Cardiac fibroblast (primary cell): ENCODE measurements at places on chromosomes 13 and 19.

DNA sequence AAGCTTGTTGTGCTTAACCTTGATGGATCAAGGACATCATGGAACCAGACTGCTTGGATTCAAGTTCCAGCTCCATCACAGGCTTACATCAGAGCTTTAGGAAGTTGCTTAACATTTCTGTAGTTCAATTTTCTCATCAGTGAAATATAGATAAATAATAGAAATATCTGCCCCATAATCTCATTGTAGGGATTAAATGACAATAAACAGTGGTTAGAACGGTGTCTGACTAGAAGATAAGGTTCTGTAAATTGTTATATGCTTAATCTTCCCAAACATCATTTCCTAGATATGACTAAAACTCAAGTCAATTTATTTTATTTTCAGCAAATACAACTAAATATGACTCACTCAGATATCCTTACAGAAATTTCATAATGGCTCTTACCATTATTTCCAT, 83.5 kb downstream of the SLITRK1 start:
- DNase-seq = no peak

GRCh38 chr19:16185768-16186123, 536 bp downstream of the FAM32A start:
- peak; percentile 51 for DNase-seq

- DNase-seq = no peak
Observed at GRCh38 chr19:13072188-13072908, 30.3 kb downstream of the LYL1 start.

DNA sequence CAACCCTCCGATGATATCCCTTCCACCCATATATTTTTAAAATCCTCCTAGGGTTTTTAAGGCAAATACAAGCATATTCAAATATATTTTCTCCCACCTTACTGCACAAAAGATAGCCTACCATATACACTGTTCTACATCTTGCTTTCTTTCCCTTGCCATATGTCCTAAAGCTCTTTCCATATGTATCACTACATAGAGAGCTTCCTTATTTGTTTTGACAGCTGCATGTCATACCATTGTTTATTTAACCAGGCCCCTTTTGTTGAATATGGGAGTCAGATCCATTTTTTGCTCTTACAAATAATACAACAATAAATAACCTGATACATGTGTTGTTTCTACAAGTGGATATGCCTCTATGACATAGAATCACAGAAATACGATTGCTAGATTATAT, 32.8 kb upstream of the WDFY2 start:
- DNase-seq = no peak

DNA sequence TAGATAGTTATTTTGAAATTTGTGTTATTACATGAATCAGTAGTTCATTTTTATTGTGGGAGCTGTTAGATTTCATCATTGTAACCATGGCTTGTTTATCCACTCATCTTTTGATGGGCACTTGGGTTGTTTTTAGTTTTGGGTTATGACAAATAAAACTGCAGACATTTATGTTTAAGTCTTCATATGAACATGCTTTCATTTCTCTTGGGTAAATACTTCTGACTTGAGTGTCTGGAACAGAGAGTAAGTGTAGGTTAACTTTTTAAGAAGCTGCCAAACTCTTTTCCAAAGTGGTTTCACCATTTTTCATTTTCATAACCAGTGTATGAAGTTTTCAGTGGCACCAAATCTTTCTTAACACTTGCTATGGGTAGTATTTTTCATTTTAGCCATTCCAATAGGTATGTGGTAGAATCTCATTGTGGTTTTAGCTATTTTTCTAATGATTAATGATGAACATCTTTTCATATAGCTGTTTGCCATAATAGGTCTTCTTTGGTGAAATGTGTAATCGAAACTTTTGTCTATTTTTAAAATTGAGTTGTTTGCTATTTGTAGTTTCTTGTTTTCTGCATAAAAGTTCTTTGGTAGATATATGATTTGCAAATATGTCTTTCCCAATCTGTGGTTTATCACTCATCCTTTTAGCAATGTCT, 17.9 kb downstream of the SLAIN1 start:
- no peak for DNase-seq

DNA sequence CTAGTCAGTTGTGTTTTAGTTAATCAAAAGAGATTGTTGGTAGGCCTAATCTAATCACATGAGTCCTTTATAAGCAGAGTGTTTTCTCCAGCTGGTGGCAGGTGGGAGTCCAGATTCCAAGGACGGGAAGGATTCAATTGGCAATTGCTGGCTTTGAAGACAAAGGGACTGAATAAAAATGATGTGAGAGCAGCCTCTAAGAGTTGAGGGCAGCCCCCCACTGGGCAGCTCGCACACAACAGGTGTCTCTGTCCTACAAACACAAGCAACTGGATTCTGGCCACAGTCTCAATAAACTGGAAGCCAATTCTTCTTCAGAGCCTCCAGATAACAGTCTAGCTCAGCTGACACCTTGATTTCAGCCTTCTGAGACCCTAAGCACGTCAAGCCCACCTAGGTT, 915.2 kb downstream of the PCDH9 start:
- DNase-seq = no peak
